CD4-positive, alpha-beta memory T cell (primary cell): ENCODE measurements at places on chromosomes 6 and 20.

GRCh38 chr6:52065621-52066020, 21.8 kb downstream of the PKHD1 start:
- no peaks in the 10 kb centered on the region for H3K36me3 ChIP-seq
- peaks cover 14% of the 10 kb centered on the region for H3K4me1 ChIP-seq
- no peak overlapping the region for H3K4me3 ChIP-seq
- DNase-seq: no peak
- no peaks in the 10 kb centered on the region for H3K27me3 ChIP-seq

- no peaks in the 10 kb centered on the region for H3K4me1 ChIP-seq
- H3K36me3 ChIP-seq: no peaks in the 10 kb centered on the region
- DNase-seq: no peak
- no peaks in the 10 kb centered on the region for H3K27me3 ChIP-seq
These were observed 65.9 kb downstream of the KLHL32 start for GRCh38 chr6:96990462-96990861.

DNA sequence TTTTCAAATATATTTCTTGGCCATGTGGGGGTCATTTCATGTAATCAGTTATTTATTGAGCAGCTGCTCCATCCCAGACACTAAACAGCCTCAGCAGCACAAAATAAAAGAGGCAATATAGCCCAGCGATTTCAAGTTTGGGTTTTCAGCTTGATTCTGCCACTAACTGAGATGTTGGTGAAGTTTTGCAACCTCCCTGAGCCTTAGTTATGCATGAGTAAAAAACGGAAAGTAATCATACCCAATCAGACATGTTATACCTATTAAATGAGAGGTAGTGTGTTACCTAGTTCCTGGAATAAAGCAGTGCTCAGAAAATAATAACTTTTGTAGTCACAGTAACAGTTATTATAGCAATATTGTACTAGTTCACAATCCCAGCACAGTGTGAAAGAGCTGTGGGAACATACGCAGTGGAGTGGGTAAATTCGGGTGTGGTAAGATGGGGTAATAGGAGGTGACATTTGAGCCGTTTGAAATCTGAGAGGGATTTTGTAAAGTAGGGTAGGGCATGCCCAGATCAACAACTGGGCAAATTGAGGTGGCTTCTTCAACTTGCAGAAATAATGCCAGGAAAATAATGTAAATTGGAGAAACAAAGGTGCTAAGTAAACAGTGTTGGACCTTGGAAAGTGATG, 1.5 kb downstream of the SLC9A8 start:
- no peak overlapping the region for H3K4me3 ChIP-seq
- no peak for DNase-seq
- H3K36me3 ChIP-seq: peaks cover 3% of the 10 kb centered on the region
- peaks cover 26% of the 10 kb centered on the region for H3K4me1 ChIP-seq
- H3K27ac ChIP-seq: peak overlapping the region; percentile 93
- no peaks in the 10 kb centered on the region for H3K27me3 ChIP-seq

DNA sequence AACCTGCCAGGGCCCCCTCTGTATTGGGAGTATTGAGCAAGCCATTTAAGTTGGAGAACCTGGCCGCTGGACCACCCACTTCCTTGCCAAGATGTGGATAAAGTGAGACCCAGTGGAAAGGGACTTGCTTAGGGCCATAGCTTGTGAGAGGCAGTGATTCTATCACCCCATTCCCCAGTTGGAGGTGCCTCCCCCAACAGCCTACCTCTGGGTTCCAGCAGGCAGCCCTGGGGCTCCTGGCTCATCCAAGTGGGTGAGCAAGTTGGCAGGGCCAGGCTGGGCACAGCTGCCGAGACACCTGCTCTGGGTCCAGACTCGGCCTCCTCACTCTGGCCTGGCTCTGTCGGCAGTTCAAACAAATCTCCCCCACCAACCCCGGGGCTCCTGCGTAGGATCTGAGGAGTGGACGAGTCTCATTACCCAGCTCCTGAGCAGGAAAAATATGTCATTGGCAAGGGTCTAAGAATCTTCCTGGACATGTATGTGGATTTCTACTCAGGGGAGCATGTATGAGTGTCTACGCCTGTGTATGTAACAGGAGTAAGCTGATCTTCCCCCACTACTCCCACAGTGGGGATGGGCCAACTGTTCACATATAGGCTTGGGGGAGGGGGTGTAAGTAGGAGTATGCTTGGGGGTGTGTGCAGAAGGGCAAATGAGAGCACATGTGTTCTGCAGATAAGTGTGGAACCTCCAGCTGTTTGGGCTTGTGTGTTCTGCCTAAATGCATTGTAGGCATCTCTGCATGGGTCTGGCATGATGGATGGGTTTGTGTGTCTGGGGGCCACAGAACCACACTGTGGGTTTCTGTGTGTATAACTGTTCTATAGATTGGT, 1.9 kb downstream of the ID1 start:
- H3K27me3 ChIP-seq: peaks cover 5% of the 10 kb centered on the region
- H3K27ac ChIP-seq: no peak overlapping the region
- DNase-seq: no peak
- no peaks in the 10 kb centered on the region for H3K36me3 ChIP-seq
- no peak overlapping the region for H3K4me3 ChIP-seq
